Head of caudate nucleus (tissue), 42 donors: ENCODE measurements at places on chromosomes 7 and 10.

DNA sequence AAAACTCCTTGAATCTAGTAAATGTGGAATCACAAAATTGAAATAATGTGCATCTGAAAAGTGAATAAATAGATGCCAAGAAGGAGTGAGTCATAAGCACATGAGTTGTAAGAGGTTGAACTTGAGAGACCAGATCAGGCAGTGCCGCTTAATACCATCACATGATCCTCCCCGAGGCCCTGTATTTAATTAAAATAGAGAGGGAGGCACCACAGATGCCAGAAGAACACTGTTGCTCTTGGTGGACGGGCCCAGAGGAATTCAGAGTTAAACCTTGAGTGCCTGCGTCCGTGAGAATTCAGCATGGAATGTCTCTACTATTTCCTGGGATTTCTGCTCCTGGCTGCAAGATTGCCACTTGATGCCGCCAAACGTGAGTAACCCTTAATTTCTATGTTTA, at the start of gene GPNMB:
GPNMB (plus strand) TSS at position 221 of the 400 bp plus-strand sequence; CDS start at position 304, 83 bp downstream.
- DNase-seq: no peak

- no peak for DNase-seq
Measured at GRCh38 chr7:39609113-39609934, 14.0 kb upstream of the RALA start.

DNA sequence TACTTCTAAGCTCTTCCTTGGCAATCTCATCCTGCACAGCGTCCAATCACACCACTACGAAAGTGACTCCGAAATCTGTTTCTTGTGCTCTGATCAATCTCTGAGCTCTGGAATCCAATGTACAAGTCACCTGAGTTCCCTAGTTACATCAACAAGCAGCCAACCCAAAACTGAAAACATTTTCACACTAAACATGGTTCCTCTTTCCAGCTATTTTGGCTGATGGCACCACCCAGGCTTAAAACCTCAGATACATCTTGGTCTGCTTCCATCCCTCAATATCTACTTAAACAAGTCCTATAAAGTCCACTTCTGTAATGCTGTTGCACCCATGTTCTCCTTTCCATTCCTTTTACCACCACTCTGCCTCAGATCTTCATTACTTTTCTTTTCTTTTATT, 3.6 kb downstream of the BLOC1S2 start:
- no peak for DNase-seq

DNA sequence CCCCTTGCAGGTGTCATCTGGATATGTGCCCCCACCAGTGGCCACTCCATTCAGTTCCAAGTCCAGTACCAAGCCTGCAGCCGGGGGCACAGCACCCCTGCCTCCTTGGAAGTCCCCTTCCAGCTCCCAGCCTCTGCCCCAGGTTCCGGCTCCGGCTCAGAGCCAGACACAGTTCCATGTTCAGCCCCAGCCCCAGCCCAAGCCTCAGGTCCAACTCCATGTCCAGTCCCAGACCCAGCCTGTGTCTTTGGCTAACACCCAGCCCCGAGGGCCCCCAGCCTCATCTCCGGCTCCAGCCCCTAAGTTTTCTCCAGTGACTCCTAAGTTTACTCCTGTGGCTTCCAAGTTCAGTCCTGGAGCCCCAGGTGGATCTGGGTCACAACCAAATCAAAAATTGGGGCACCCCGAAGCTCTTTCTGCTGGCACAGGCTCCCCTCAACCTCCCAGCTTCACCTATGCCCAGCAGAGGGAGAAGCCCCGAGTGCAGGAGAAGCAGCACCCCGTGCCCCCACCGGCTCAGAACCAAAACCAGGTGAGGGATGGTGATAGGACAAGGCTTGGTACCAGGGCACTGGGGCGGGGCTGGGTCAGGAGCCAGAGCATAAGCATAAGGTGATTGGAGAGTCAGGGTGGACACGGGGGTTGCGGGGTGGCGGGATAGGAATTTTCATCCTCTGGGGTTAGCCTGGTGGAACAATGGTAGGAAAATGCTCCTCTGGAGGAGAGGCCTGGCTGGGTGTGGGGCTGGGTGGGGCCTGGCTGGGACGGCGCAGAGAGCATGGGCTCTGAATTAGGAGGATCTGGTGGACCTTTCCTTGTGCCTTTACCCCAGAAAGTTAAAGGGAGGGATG, 1.9 kb downstream of the ZYX start:
- no peak for DNase-seq

- DNase-seq: no peak
Measured at GRCh38 chr7:42671627-42672026, 240.2 kb downstream of the C7orf25 start.

DNA sequence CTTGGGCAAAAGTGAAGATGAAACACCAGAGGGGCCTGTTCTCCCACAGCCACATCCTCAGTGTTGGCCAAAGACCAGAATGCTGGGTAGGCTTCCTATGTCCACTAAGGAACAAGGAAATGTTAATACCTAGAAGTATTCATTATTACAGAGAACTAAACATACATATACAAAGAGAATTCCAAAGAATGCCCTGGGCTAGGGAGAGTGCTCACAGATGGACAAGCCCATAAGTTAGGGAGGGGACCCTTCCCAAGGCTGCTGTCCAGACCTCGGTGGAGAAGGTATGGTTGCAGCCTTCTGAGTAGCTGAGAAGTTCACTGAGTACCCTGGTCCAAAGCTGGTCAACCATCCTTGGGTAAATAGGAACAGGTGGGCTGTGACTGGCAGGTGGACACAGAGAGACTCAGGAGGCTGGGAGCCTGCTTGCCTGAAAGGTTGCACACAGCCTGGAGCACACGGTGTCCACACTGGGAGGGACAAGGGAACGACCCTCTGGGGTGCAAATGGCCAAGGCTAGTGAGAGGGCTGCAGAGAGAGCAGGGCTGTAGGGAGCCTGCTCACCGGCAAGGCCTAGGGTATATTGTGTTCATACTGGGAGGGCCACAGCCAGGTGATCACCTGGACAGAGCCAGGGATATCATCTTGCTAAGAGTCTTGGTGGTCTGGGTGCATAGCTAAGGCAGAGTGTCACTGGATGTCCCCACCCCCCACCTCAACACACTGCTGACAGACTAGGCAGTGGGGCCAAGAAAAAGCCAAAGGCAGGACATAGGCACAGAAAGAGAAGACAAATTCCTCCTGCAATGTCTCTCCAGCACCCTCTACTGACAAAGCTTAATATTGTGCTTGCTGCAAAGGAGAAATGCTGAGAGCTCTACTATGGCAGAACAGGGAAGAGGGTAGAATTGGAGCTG, 40.3 kb downstream of the CPVL start:
- DNase-seq: no peak

DNA sequence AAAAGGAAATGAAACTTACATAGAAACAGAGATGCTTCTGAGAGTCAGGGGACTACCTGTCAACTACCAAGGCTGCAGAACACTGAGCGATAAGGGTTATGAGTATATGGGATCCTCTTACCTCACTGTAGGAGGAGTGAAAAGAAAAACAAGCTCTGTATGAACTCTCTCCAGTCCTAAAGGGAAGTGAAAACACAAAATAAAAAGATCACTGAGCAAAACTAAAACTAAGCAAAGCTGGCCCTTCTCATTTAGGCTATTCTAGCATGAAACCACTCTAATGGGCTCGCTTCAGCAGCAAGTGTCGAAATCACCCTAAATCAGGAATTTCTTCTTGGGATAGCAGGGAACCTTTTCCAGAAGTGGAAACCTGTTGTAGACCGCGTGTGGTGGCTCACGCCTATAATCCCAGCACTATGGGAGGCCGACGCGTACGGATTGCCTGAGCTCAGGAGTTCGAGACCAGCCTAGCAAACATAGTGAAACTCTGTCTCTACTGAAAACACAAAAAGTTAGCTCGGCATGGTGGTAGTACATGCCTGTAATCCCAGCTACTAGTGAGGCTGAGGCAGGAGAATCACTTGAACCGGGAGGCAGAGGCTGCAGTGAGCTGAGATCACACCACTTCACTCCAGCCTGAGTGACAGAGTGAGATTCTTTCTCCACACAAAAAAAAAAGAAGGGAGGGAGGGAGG, 27.0 kb downstream of the DCLRE1C start:
- no peak for DNase-seq

- peak; percentile 33 for DNase-seq
Measured at GRCh38 chr10:32004161-32004591, 52.0 kb downstream of the KIF5B start.

DNA sequence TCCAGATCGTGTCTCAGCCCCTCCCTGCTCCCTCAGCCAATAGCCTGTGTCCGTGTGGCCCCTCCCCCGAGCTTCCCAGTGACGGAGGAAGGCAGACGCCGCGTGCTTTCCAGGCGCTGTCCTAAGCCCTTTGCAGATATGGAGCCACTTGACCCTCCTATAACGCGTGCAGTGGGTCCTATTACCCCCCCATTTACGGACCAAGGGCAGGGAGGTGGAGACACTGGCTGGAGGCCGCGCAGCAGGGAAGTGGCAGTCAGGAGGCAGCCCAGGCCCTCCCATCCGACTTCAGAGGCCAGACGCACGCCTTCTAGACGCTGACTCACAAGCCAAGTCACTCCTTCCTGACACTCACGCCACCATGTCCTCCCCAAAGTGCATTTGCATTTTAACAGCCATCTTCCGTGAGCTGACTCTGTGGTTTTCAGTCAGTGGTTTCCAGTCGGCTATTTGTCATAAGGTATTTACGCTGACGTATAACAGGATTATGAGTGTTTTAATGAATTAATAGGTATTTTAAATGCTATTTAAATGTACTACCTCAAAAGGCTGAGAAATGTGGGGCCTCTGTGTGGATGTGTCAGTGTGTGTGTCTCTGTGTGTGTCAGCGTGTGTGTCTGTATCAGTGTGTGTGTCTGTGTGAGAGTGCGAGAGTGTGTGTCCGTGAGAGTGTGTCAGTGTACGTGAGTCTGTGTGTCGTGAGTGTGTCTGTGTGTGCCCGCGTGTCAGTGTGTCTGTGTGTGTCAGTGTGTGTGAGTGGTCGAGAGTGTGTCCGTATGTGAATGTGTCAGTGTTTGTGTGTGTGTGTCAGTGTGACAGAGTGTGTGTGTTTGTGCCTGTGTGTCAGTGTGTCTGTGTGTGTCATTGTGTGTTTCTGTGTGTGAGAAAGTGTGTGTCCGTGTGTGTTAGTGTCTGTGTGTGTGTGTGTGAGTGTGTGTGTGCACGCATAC, 92.0 kb upstream of the INSIG1 start:
- DNase-seq: peak; percentile 33

DNA sequence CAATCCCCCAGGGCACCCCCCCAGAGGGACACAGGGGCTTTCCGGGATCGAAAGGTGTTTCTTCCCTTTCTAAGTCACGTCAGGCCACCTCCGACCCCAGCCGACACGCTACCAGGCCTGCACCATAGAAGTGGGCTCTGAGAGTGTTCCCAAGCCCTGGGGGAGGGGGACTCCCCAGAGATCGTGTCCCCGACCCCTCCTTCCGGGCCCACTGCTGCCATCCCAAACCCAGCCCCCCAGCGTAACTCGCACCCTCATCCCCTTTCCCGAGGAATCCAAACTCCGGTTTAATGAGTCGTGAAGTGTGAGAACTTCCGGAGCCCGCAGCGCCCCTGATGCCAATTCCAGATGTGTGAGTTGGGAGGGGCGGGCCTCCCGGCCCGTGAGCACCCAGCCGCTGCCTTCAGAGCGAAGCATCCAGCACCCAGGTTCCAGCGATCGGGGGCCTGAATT, 11.3 kb downstream of the UNCX start:
- no peak for DNase-seq

DNA sequence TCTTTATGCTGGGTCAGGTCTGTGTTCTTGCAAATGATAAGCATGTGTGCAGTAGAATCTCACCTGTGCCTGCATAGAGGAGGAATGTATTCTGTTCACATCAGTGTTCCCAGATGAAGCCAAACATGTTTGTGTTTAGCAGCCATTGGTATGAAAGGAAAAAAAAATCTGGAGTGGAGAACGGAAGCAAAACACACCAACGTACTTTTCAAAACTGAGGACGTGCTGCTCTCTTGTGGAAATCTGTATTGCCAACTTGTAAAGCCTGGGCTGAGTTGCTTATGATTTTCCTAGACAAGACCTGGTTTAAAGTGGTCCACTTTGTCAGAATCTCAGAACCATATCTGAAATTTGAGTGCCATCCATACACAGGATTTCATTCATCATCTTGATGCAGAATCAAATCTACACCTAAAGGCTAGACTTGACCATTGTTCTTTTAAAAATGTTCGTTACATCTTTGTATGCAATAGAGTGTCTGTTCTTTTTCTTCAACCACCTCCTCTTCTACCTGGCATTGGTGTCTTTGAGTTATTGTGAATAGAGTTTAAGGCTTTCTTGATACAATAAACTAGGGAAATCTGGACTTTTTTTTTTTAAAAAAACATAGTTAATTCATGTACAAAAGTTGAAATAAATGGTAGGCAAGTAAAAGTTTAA, 367.7 kb downstream of the PHF14 start:
- DNase-seq: no peak
